ENCODE measurements at places on chromosomes 13 and 19.

DNA sequence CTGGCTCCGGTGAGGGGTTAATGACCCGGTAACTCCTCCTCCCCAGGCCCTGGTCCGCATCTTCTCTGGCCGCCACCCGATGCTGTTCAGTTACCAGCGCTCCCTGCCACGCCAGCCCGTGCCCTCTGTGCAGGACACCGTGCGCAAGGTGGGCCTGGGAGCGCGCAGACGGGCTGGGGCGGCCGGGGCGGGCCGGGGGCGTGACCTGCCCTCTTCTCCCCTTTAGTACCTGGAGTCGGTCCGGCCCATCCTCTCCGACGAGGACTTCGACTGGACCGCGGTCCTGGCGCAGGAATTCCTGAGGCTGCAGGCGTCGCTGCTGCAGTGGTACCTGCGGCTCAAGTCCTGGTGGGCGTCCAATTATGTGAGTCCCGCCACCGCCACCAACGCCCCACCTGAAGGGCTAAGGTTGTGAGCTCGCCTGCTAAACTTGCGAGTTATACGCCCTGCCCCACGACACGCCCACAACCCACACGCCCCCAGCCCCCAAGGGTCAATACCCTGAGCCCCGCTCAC lies 10.4 kb downstream of the CPT1C start:
- DNase-seq, result no peak

GRCh38 chr13:44380404-44381165 lies 7.0 kb downstream of the SERP2 start:
- no peak for DNase-seq

DNA sequence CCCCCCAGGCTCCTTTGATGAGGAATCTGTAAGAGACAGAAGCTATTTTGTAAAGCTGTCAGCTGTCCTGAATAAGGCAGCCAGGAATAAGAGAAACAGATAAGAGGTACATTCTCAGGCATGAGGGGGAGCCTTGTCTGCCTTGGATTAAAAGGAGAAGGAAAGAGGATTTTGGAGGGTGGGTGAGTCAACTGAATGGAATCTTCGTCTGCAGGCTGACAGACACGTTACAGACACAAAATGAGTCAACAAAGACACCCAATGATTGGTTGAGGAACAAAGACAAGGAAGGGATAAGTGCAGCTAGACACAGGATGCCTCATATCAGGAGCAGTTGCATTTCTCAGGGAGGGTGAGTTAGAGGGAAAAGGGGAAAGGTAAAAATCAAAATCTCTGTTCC lies 162.5 kb downstream of the OLFM4 start:
- no peak for DNase-seq

GRCh38 chr13:78976696-78977095 lies 317.7 kb upstream of the OBI1 start:
- DNase-seq, result no peak

- no peak for DNase-seq
Measured at GRCh38 chr19:5003781-5004180, 34.9 kb downstream of the KDM4B start.

- DNase-seq, result no peak
Measured at GRCh38 chr13:109781384-109782065, 4.9 kb downstream of the IRS2 start.

GRCh38 chr19:30556230-30556711 lies 184.1 kb downstream of the ZNF536 start:
- DNase-seq, result no peak

DNA sequence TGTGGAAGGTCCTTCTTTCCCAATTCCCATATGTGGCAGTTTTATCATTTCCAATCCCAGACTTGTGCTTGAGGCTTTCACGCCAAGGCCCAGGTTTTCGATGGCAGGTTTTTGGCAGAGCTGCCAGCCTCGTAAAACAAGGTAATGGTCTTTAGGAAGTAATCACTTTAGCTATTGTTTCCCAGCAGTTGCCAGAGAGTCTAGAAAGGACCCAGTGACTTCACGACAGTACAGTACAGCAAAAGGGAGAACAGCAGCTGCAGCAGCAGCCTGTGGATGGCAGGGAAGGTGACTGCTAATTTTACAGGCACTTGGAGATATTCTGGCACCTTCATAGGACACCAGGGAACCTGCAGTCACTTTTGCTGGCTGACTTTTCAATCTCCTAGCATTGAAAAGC lies 291.6 kb upstream of the MAB21L1 start:
- DNase-seq, result no peak
